ENCODE measurements at places on chromosomes 13 and 19. TPM values are rescaled to one million over a fixed set of nuclear protein-coding genes. Genes with fewer than 3 reads are reported as not detected.

The PLPP2 gene
- 0.82 TPM for total RNA-seq

- no peak for DNase-seq
Observed at GRCh38 chr13:21020581-21020980, 40.8 kb downstream of the LATS2 start.

- no peak for DNase-seq
Observed at GRCh38 chr19:15197942-15198341, 2.9 kb downstream of the NOTCH3 start.

DNA sequence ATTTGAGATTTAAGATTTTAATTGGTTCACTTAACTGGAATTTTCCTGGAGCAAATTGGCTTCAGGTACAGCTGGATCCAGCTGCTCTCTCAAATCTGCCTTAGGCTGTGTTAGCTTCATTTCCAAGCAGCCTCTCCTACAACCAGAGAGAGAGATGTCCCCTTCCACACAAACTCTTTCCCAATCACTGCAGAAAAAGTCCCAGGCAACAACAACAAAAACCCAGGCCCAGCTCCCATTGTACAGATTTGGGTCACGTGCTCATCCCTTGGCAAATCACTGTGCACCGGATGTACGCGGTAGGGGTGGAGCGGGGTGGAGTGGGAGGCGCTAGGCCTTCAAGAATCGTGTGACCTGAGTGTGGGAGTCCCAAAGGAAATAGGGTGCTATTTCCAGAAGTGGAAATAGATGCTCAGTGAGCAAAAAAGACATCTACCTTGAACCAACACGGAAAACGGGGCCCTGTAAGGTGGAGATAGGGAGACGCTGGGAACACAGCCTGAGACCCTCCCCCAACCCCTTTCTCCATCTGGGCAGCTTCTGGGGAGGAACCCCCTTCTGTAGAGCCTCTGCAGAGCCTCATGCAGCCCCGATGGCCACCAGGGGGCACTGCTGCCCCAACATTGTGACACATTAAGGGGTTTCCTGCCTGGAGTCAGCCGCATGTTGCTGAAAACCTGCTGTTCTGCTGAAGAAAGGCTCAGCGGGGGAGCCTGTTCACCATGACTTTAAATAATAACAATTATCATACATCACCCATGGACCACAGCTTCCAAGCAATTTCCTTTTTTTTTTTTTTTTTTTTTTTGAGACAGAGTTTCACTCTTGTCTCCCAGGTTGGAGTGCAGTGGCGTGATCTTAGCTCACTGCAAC is 25.4 kb downstream of the HPN start:
- DNase-seq: peak; percentile 89

The TNFRSF19 gene
- total RNA-seq: 32.2 TPM

- DNase-seq: peak; percentile 56
Observed at GRCh38 chr13:110133425-110134235, 173.3 kb downstream of the COL4A1 start.

The RNF17 gene
- total RNA-seq: not detected

- DNase-seq: no peak
Observed at GRCh38 chr19:29092712-29093552, 120.0 kb downstream of the UQCRFS1 start.

GRCh38 chr19:15974856-15975255 is 26.0 kb downstream of the OR10H4 start:
- no peak for DNase-seq

GRCh38 chr13:20441879-20442278 is 83.8 kb downstream of the CRYL1 start:
- DNase-seq: no peak

DNA sequence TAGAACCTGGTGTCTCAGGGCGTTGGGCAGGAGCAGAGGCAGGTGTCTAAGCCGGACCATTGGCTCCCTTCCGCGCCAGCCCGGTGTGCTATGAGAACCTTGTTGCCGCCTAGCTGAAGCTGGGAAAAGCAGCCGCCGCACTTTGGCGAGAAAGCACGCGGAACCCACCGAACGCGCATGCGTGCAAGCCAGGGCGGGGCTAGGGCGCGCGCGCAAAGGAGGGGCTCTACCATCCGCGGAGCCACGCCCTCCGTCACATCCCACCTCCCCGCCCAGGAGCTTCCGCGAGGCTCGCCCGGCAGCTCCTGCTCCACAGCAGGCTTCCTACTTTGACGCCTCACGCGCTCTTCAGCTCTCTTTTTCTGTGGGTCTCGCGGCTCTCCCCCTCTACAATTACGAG is 51.3 kb downstream of the WDR87 start:
- DNase-seq: no peak

GRCh38 chr19:3480383-3481091 is at the start of gene SMIM24:
SMIM24 (minus strand) TSS chr19:3480525; CDS start chr19:3480463, 62 bp downstream.
- no peak for DNase-seq

- no peak for DNase-seq
Observed at GRCh38 chr19:5080030-5080654, 111.2 kb downstream of the KDM4B start.

- DNase-seq: no peak
Observed at GRCh38 chr13:21796775-21797514, 126.1 kb downstream of the FGF9 start.

DNA sequence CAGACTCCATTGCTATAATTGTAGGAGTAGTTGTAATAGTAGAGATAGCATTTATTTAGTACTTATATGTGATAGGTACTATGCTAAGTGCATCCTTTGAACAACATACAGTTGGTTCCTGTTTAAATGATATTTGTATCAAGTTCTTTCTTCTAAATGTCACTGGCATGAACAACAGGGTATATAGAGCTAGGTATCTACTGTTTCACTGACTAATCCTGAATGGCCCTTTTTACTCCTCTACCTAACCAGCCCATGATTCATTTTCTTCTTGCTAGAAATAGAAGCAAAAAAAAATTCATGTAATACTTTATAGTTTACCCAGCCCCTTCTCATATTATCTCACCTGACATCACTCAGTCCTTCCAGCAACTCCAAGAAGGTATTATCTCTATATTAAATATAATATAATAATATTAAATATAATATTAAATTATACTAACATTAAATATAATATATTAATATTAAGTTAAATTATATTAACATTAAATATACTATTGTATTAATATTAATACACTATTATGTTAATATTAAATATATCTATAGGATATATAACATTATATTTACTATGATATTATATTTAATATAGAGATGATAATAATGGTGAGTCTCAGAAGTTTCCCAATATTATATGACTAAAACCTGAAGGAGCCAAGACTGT is 74.2 kb downstream of the FRY start:
- no peak for DNase-seq

DNA sequence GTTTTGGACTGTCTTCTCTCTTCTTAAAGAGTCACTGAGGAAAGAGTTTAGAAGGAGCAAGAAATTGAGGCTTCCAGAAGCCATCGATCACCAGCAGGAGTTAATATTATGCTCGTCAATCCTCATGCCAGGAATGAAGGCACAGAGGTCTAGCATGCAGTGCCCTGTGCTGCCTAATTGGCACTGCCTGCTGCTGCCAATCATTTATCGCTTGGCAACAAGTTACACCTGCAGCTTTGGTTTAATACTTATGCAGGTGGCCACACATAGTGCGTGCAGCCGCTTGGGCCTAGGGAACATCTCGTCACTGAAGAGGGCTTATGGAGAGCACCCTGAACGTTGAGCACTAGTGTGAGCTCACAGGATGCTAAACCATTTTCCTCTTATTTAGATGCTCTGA is 2.7 kb upstream of the SOX1 start:
- DNase-seq: no peak

- DNase-seq: no peak
Observed at GRCh38 chr19:10625003-10625761, at the start of gene SLC44A2. SLC44A2 (plus strand) TSS chr19:10625553; CDS start chr19:10625634, 81 bp downstream.

The ZNF568 gene
- 6.8 TPM for total RNA-seq

DNA sequence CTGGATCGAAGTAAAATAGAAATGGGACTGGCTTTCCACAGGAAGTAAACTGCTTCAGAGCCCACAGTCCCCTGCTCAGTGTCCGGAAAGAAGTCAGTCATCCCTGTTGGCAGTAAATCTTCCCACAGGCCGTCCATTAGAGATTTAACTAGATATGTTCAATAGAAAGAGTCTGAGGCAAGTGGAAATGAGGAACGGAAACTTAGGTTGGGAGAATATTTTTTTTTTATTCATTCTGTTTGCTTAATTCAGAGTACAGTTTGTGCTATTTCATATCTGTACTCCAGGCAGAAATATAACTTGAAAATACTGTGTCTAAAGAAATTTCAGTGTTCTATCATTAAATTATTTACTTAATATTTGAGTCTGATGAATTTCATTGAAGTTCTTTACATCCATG is 22.7 kb downstream of the SLC25A15 start:
- no peak for DNase-seq

The MATK gene
- 1.5 TPM for total RNA-seq

DNA sequence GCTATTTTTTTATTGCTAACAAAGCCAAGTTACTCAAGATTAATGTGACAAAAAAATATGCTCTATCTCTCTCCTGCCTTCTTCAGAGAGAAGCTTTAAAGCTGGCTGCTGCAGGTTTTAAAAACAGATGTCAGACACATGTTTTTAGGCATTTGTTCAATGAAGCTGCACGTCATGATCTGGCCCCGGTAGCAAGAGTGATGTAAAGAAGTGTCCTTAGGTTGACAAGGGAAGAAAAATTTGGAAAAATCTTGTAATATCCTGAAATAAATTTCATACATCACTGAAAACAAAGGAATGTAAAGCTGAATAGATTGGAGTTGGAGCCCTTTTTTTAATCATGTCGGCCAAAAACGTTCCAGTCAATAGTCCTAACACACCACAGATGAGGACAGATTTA is 531.4 kb upstream of the NBEA start:
- DNase-seq: no peak

DNA sequence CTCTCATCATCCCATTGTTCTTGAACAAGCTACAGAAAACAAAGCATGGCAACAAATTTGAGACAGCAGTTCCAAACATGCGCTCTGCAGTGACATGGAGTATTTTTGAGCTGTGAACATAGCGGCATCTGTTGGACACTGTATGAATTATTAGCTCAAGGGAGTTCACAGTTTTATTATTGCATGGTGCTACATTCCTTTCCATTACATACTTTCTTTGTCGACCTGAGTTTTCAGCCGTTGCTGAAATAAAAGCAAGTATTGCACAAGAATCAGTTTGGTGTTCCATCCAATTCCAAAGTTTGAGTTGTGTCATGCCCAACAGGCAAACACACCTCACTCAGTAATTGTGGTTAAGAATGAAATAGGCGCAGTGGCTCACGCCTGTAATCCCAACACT is 30.1 kb upstream of the METTL21C start:
- DNase-seq: no peak

DNA sequence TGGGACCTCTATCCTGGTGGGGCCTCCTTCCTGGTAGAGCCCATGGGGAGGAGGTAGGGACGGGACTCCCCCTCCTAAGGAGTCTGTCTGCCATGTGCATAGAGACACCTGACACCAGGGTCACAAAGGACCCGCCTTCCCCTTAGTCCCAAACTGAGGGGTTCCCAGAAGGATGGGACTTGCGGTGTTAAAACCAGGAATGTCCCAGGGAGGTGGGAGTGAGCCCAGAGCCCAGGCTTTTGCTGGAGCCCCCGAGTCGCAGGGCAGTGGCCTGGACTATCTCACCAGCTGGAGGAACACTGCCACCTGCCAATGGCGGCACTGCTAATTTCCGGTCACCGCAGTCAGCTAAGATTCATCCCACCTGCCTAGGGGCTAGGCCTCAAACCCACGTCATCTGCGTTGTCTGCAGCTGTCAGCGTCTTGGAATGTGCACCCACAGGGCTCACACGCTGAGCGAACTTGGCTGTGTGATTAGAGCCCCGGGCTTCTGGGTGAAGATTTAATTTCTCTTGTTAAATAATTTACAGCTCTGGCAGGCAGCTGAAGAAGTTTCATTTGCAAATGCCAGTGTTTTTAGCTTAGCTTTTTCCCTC is 31.9 kb upstream of the ATP11A start:
- DNase-seq: no peak

DNA sequence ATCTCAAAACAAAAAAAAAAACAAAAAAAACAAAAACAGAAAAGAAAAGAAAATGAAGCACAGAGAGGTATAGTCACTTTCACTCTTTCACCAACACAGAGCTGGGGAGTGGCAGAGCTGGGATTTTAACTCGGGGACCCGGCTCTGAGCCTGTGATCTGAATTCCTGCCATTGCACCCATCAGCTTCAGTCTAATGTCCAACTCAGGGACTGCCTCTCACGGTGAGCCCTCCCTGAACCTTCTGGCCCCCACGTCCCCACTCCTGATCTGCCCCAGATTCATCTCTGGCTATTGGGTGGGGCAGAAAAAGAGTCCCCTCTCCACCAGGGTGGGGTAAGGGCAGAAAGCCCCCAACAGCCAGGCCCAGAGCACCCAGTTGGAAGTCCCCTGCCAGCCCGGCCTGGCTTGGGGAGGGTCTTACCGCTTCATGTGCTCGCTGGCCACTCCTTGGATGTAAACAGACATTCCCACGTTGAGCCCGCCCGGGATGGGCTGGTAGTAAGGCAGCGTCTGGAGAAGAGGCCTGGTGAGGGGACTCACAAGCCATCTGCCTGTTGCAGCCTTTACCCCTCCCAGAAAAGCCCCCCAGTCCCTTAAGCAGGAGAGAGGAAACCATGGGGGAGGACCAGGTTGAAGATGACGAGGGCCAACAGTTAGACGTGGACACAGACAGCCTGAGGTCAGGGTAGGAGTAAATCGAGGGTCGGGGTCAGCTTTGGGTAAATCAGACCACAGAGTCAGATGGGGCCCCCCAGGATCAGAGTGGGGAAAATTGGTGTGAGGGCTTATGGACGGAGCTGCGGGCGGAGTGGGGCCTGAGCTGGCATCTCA is 520 bp downstream of the LGALS4 start:
- DNase-seq: no peak

The FPR2 gene
- 0.30 TPM for total RNA-seq

GRCh38 chr13:76873445-76873844 is 12.8 kb downstream of the KCTD12 start:
- DNase-seq: no peak

DNA sequence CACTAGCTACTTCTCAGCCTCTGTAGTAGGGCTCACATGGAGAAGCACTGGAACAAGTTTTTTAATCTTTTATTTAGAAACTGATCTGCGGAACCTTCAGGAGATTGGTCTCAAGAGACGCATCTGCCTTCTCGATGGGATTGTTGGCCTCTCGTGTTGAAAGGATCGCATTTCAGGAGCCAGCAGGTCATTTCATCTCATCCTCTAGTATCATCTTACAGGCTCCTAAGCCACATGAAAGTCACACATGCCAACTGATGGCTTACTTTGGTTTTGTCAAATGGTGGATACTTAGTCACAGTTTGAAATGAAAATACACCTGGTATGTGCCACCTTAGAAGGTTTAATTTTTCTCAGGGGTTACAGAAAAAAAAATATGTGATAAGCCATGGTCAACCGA is 1703.6 kb downstream of the EFNB2 start:
- no peak for DNase-seq

DNA sequence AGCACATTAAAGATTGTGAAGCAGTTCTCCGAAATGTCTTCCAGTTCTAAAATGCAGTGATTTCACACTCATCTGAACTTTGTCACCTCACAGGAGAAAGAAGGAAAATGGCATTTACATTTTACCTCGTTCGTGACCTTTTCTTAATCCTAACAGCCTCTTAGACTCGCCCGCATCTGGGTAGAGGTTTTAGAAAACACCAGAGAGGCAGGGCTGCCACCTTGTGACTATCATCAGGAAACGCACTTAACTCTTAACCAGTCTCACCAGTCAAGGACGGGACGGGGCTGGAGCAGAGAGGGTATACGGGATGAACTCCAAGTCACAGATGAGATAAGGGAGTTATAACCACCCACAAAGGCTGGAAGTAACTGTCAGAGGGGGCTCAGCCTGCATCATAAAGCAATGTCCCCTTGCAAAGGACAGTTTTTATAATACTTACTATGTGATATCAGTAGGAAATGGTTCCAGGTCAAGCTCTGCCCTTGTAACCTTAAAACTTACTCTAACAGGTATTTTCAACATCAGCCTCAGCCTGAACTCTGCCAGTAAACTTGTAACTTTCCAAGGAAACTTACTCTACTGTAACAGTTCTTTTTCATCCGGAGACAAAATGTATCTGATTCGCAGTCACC is 8.6 kb upstream of the CEACAM6 start:
- no peak for DNase-seq

All from right atrium auricular region (tissue), 2 donors.